ENCODE measurements at places on chromosomes 7 and 10.

- DNase-seq: no peak
These were observed 37.6 kb downstream of the KCNH2 start for GRCh38 chr7:150940431-150941102.

GRCh38 chr10:103584216-103585010 lies 90.9 kb downstream of the NEURL1 start:
- DNase-seq: peak; percentile 27

- DNase-seq: no peak
These were observed 3.3 kb downstream of the REPIN1 start for GRCh38 chr7:150371996-150372270.

- DNase-seq: peak; percentile 81
These were observed 7.5 kb upstream of the KLF14 start for GRCh38 chr7:130741331-130741995.

DNA sequence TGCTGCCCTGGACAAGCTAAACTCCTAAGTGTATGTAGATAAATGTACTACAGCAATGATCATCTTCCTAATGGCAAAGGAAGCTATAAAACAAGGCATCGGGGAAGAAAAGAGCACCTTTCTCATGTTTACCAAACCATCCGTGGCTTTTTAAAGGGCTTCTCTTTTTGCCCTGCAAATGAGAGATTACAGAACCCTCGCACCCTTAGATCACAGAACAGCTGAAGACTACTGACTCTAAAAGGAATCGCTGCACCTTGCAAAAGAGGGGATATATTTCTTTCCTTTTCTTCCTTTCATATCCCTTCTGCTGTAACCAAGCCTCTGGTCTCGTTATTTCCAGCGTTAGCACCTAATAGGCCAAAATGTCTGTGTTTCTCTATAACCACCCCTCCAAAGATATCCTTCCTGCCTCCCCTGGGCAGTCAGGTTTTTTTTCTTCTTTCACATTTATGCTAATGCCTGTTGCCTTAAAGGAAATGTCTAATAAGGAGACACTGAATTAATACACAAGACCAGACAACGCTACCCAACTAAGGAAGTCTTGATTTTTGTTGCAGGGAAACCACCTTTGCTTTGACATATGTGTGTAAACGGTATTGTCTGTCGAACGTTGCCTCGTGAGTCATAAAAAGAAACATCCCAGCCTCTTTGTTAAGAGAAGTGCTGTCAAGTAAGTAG lies 10.5 kb downstream of the ST8SIA6 start:
- no peak for DNase-seq

GRCh38 chr7:93914581-93915066 lies 6.9 kb upstream of the GNG11 start:
- DNase-seq: no peak

DNA sequence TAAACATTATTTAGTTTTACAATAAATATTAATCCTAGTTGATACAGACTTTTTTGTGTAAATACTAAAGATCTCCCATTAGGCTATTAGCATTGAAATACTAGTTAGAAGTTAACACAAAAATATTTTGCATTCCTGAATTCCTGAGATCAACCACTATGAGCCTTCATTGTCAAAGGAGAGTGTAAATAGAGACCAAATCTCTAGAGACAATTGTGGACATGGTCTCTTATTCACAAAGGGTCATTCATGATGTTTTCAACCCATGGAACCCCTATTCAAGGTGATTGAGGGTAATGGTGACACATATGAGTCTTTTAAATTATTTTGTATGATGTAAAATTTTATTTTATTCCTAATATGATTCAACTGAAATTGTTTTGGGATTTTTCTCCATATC lies 1454.8 kb upstream of the LRRTM3 start:
- no peak for DNase-seq

DNA sequence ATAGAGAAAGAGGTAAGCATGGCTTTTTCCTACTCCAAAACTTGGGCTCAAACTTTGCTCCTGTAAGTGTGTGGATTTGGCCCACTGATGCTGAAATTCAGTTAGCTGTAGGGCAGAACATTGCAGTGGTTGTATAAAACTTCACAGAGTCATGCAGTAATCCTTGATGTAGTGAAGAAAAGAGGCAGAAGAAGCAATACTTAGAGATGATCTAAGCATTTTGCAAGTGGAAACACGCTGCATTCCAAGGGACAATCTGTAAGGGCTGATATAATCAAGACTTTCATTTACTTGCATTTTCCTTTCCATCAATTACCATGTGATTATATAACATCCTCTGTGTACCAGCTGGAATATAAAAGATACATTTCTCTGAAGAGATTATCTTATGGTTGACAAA lies 338.8 kb downstream of the DNAJB9 start:
- no peak for DNase-seq

DNA sequence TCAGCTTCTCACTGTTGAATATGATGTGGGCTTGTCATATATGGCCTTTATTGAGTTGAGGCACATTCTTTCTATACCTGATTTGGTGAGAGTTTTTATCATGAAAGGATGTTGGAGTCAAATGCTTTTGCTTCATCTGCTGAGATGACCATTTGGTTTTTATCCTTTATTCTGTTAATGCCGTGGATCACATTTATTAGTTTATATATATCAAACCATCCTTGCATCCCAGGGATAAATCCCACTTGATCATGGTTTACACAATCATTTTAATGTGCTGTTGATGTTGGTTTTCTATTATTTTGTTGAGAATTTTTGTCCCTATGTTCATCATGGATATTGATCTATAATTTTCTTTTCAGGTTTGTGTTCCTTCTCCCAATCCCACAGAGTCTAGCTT lies 67.0 kb downstream of the EBLN1 start:
- no peak for DNase-seq

DNA sequence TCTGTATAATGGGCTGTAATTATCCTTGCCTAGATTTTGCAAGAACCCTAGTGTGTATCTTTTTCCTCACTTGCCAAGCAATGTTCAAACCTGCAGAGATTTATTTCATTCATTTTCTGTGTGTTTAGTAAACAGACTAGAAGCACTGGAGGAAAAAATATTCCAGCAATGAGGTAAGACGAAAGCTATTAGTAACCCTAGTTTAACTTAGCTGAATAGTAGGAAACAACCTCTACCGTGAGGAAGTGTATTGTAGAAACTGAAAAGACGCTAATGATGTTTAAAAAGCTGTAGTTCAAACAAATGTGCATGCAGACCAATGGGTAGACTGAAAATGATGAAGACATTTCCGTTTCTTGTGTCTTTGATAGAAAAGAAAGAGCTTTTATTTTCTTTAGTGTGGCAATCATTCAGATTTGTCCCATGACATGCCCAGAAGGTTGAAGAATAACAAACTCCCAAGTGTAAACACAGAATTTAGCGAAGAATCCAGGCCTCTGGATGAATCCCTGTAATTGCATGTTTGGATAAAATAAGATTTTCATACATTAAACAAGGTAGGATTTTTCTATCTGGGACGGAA lies 20.7 kb downstream of the CAV1 start:
- DNase-seq: no peak

GRCh38 chr7:140885735-140886334 lies 38.9 kb downstream of the BRAF start:
- DNase-seq: no peak

DNA sequence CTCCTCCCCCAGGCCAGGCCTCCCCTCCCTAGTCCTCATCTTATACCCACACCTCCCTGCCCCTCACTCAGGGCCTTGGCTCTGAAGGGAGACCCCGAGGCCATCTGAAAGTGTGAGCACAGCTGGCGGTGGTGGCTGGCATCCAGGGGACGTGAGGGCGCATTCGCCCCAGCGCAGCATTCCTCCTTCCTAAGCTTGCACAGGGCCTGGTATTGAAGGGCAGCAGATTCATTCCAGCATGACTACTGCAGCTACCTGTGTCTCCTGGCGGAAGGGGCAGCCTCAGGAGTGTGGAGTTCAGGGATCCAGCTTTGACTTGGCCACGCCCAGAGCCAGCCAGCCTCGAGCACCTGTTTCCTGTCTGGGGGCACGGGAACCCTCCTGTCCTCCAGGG lies 72.6 kb downstream of the PARP12 start:
- DNase-seq: no peak

GRCh38 chr10:64732372-64732957 lies 1211.3 kb downstream of the REEP3 start:
- DNase-seq: no peak

- no peak for DNase-seq
These were observed 4.8 kb downstream of the LAMB1 start for GRCh38 chr7:107998150-107998549.

- DNase-seq: no peak
These were observed 18.8 kb downstream of the MMD2 start for GRCh38 chr7:4939971-4940728.

- peak; percentile 40 for DNase-seq
These were observed 33.6 kb downstream of the CNTNAP2 start for GRCh38 chr7:146150153-146150552.

DNA sequence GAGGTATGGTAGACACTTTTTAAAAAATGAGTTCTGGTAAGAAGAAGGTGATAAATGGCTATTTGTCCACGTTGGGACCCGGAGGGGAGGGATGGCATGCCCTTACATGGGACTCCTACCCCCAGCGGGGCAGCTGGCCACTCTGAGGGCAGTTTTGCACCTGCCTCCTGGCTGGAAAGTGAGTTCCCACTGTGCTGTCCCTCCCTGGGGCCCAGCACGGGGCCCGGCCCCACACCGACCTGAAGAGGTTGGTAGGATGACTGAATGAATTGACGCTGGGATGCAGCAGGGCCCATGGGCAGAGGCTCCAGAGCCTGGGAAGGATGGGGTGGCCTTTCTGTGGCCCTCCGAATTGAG lies 601 bp upstream of the AEBP1 start:
- DNase-seq: no peak

GRCh38 chr10:86666538-86666937 lies 1.8 kb upstream of the LDB3 start:
- DNase-seq: no peak

GRCh38 chr10:71573562-71574518 lies 145.7 kb downstream of the C10orf105 start:
- DNase-seq: no peak

DNA sequence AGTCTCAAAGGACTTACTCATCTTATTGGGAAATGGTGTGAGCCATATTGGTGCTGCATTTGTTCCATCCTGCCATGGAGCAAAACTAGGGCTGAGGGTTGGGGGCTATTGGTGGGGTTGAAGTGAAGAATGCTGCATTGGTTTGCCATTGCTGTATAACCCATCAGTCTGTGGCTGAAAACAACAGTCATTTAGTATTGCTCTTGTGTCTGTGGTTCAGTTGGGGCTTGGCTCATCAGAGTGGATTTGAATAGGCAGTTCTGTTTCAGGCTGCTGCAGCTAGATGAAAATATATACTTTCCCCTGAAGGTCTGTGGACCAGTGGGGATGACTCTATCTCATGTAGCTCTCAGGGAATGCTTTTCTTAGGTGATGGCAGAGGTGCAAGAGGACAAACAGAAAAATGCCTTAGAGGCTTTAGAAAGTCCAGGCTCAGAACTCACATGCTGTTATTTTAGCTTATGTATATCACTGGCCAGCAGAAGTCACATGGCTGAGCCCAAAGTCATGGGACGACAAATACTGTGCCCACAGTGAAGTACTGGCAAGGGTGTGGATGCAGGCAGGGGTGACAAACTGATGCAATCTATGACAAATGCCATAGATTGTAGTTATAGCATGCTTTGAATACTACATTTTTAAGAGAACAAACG lies 15.2 kb upstream of the EXOC6 start:
- DNase-seq: no peak

- DNase-seq: no peak
These were observed 102.7 kb downstream of the ANKRD7 start for GRCh38 chr7:118327174-118327573.

DNA sequence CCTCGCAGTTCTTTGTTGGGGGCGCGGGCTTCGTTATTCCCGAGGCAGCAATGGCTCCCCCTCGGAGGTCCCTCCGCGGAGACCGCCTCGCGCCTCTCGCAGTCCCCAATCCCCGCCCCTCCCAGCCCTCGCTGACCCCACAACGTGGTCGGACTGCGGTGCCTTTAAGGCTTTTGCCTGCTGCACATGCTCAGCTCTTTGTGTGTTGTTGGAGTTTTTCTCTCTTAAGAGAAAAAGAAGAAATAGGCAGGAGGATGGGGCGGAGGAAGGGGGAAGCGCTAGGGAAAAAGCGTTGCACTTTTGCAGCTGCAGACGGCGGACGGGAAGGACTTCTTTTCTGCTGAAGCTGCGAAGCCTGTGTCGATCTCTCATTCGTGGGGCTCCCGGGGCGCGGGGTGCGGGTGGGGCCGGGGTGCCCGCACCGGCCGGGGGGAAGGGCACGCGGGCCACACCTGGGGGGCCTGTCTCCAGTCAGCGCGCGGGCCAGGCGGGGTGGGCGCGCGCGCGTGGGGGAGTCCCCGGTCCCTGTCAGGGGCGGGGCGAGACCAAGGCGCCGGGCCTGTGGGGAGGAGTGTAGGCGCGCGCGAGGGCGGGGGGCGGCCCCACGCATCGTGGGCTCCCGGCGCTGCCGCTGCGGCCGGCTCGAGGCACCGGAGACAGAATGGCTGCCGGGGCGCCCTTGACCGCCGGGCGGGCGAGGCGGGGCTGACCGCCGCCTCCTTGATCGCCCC lies 445 bp upstream of the ATRNL1 start:
- peak; percentile 1 for DNase-seq

DNA sequence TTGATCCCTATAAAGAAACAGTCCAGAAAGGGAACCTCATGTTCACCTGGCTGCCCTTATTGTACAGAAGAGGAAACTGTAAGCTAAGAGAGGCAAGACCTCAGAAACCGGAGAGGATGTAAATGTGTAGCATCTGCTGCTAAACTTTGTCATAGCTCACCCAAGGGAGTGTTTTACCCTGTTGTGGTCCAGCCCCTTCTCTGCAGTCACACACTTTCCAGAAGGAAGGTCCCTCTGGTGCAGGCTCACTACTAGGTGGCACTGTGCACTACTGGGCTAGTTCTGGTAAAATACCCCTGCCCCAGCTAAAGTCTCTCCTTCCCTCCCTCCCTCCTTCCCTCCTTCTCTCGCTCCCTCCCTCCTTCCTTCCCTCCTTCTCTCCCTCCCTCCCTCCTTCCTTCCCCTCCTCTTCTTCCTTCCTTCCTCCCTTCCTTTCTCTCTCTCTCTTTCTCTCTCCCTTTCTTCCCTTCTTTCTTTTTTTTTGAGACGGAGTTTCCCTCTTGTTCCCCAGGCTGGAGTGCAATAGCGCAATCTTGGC lies 42.5 kb upstream of the LCOR start:
- DNase-seq: no peak

GRCh38 chr10:9452056-9452455 lies 1397.6 kb downstream of the GATA3 start:
- no peak for DNase-seq

DNA sequence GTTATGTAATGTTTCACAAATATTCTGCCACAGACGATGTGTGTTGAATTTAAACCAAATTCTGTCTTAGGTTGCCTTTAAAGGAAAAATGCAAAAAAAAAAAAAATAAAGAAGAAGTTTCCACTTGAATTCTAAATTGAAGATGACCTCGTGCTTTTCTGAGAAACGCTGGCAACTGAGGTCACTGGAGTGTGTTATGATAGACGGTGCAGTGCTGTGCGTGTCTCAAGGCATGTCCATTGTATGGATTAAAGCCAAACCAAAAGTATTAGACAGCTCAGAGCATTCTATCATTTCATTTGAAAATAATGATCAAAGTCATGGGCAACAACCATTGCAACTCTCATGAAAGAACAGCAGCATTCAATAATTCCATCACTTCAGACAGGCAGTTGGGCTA lies 483.9 kb downstream of the GRM8 start:
- DNase-seq: no peak
